COLO829 (cell line): ENCODE measurements at places on chromosomes 5 and 9.

DNA sequence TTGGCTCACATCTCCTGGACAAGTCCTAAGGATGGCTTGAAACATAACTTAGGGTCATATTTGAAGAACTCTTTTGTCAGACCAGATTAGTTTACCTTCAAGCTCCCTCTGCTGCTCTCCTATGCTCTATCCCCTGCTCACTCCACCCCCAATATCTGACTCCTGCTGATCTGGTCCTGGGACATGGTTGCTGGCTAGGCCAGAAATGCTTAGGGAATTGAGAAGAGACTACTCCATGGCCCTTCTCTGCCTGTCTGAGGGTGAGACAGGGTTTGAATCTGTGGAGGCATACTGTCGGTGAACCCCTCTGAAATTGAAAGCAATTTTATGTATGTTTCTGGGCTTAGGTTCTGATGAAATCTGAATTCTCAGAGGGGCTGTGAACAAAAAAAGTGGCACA, 3.3 kb downstream of the OTULIN start:
- no peak for DNase-seq

DNA sequence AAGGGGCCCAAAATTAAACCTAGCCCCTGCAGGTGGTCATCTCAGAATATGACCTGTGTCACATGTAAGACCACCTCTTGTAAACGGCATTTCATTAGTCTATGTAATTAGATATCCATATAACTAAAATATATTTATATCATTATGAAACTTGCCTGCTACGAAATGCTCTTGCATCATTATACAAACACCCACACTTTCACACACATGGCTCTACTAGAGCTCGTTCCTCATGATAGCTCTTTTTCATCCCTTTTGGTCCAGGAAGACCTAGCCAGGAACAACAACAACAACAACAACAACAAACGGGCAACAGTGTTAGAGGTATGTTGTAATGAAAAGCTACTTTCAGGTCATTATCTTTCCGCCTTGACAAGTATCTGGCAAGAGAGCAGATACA, 58.6 kb downstream of the LHFPL2 start:
- DNase-seq: no peak

GRCh38 chr5:80964919-80965318, 4.8 kb downstream of the RASGRF2 start:
- no peak for DNase-seq

DNA sequence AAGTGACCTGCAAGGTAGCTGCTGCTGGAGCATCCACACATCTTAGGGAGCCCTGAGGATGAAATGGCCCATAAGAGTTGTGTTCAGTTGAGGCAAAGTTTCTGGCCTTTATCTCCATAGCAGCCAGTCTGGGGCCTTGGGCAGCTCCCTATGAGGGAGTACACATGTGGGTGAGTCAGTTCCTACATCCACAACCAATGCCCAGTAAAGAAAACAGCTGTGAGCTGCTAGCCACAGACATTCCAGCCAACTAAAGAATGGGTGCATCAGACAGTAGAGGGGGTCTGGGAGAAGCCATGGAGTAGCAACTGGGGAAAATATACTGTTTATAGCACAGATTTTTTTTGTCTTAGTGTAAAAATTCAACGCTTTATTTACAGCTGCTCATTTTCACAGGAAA, 720.7 kb downstream of the TLE1 start:
- no peak for DNase-seq

GRCh38 chr5:10423022-10423421, 18.7 kb upstream of the ROPN1L start:
- no peak for DNase-seq

GRCh38 chr5:142600611-142601358, 85.1 kb downstream of the FGF1 start:
- peak; percentile 9 for DNase-seq

DNA sequence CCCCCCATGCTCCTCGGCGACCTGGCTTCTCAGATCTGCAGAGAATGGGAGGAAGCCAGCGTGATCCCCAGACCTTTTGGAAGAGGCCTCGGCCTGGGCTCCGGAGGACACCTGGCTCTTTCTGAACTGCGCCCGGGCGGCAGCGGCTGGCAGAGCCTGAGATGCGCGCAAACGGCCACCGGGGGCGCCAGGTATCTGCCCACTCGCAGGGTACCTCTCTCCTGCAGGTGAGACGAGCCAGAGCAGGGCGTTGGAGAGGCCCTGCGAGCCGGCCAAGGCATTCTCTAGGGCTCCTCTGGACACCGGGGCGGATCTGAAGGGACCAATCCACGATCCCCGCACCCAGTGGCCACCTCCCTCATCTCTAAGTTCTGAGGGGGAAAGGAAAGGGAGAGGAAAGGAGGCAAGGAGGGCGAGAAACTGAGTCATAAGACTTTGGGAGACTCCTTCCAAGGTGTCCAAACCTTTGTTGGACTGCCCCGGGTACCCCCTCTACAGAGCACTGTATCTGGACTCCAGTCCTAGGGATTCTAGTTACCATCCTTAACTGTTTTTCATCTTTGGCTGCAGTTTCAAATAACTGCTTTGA, 55.0 kb upstream of the SLC46A2 start:
- DNase-seq: no peak

DNA sequence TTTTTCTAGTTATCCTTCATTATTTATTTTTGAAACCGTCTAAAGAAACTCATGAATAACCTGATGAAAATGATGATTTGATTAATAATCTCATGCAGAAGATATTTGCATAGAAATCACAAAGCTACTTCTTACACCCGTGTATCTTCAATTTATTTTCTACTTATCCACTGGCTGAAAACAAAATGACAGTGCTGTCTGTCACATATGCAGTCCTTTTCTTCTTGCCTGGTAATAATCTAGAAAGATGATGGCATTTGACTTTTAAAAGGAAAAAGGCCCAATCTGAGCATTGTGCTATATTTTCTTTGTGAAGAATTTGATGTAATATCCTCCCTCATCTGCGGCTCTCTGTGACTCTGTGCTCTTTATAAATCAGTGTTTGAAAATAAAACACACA, 253.3 kb downstream of the PRR16 start:
- no peak for DNase-seq

DNA sequence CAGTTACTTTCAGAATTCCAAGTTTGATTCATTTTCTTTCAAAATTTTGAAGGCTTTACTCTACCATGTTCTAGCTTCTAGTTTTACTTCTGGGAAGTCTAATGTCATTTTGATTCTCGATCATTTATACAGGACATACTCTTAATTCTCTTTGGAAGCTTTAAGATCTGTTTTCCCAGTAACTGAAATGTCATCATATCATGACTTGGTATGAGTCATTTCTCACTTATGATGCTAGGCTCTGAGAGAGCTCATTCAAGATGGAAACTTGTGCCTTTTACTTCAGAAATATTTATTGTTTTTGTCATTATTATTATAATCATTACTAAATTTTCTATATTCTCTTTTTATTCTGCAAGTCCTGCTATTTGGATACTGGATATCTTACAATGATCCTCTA, 222.3 kb downstream of the PARP8 start:
- DNase-seq: peak; percentile 7

DNA sequence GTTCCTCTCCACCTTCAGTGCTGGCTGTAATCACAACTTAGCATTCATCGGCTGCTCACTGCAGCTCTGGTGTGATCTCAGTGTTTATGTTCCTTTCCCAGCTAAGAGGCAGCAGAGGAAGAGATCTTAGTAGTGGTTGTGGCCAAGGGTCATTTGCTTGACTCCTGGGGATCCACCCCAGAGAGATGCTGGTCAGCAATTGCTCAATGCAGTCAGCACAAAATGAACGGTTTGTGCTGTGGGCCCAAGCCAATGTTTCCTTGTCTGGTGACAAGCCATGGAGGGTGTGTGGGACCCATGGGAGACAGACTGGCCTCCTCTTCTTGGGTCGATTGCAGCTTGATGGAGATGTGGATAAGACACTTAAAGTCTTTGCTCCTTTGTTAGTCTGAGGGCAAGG, 16.1 kb upstream of the FRMD3 start:
- no peak for DNase-seq

GRCh38 chr9:120642129-120642770, 62.3 kb upstream of the CDK5RAP2 start:
- DNase-seq: no peak

- no peak for DNase-seq
These were observed 4.3 kb upstream of the ACER2 start for GRCh38 chr9:19404283-19405075.

GRCh38 chr5:128842241-128842640, 123.0 kb upstream of the SLC27A6 start:
- DNase-seq: no peak

DNA sequence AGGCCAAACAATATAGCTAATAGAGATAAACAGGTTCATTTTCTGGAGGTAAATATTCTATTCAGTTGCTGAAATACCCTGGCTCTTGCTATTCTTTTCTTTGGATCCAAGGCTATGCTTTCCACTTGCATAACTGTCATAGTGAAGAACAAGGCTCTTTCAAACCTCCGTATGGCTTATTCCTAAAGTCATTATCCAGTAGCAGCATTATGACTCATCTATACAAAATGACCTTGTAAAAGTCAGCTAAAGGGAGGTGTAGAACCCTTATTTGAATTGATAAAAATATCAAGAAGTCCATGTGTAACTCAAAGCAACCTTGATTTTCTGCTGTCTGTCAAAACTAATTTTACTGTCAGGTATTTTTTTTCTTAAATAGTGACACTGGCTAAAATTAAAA, 447.8 kb downstream of the PLK2 start:
- DNase-seq: peak; percentile 35

DNA sequence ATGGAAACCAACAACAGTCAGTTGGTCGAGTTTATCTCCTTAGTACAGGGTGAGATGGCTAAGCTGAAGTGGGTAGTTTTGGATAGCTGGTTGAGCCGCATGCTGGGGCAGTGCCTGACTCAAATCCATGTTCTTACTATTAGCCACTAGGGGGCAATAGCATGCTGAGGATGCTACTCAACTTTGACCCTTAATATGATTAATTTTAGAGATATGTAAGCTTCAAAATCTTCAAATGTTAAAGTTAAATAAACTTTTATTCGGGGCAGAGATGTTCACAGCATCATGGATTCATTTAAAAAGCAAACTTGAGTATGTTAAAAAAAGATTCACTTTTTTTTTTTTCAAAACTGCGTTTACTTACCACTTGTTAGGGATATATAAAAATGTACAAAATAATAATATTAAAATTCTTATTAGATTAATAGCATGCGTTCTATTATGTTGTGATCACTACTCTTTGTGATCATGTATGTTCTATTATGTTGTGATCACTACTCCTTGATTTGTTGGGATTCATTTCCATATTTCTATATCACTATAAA, 57.0 kb downstream of the C9orf153 start:
- peak; percentile 72 for DNase-seq

GRCh38 chr5:149319174-149319573, 26.1 kb upstream of the GRPEL2 start:
- no peak for DNase-seq

- DNase-seq: no peak
These were observed 144.6 kb downstream of the MELK start for GRCh38 chr9:36717276-36717675.

DNA sequence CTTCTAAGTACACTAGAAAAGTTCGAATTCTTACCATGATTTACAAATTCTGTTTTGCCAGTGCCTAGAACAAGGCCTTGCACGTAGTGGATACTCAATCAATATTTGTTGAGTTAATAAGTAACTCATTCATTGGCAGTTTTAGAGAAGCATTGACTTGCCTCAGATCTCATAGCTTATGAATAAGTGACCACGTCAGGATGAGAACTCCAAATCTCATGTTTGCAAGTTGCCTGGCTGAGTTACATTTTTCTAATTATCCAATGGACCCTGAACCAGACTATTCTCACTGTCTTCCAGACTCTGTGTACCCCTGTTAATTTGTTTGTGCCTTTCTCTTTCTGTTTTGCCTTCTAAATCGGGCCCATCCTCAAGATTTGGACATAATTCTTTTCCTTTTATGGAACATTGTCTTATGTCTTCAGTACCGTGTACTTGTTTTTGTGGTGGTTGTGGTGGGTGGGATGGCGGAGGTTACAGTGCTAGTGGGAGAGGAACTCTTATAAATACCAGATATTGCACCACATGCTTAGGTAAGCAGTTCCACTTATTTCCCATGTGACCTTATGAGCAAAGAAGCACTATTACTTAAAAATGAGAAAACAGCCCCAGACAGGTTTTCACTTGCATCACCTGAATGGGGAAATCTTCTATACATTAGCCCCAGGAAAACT, 96.3 kb downstream of the UNC13B start:
- DNase-seq: no peak

DNA sequence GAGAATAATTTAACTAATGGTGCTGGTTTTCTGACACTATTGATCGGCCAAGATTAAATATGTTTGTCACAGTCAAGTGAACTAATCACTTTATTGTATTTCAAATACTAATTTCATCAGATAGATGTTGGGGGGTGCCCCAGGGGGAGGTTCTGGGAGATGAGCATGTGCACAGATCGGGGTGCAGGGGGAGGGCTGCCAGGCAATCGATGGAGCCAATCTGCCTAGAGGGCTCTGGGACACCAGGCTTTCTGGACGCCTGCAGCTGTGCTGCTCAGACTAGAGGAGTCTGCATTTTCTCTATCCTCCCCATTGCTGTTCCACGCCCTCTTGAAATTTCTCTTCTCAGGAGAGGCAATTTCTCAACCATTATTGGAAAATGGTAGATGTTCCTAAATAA, 100.0 kb upstream of the ALDH1B1 start:
- no peak for DNase-seq

DNA sequence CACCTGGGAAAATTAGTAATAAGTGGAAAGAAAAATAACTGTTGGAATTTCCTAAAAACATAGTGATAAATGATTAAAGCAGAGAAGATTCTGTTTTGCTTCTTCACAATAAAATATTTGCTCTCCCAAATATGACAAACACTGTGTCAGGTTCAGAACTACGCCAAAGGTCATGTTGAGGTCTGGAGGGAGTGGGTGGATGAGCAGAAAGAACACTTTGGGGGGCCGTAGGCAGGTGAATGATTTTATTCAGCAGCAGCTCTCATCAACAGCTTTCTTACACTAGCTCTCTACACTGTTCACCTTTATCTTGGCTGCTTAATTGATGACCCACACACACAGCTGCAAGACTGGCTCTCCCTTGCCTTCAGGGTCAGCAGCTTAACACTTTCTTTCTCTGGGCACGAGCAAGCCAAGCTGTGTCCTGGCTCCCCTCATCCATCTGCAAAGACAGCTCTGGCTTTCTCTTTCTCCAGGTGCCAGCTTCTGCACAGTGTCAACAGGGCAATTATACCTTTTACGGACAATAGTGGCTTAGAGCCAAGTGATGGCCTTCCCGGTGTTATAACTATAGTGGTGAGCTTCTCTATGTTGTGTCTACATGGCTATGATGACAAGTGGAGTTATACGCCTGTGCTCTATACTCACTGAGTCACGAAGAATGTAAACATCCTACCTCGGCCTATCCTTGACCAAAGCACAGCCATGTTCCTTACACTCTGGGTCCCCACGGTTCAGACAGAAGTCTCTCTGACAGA, 18.9 kb upstream of the GPX8 start:
- no peak for DNase-seq
